NCI-H2081 treated with DMSO at 0.1 percent for 48 hours (cell line): ENCODE measurements at places on chromosomes 4 and X.
A peak's percentile ranks its signal among the peaks of the same experiment; 100 is the strongest.

- DNase-seq = no peak
Observed at GRCh38 chr4:151803246-151803645, 42.4 kb upstream of the GATB start.

- DNase-seq = no peak
Observed at GRCh38 chr4:766152-766515, 59.8 kb downstream of the CPLX1 start.

DNA sequence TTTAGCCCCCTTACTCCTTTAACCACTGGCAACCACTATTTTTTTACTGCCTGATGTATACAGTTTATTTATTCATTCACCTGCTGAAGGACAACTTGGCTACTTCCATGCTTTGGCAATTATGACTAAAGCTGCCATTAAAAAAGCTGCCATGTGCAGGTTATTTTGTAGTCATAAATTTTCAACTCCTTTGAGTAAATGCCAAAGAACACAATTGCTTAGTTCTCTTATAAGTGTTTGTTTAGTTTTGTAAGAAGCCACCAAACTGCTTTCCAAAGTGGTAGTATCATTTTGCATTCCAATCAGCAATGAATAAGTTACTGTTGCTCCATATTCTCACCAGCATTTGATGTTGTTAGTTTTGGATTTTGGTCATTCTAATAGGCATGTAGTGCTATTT lies 1831.8 kb downstream of the PCDH7 start:
- peak; percentile 48 for DNase-seq

DNA sequence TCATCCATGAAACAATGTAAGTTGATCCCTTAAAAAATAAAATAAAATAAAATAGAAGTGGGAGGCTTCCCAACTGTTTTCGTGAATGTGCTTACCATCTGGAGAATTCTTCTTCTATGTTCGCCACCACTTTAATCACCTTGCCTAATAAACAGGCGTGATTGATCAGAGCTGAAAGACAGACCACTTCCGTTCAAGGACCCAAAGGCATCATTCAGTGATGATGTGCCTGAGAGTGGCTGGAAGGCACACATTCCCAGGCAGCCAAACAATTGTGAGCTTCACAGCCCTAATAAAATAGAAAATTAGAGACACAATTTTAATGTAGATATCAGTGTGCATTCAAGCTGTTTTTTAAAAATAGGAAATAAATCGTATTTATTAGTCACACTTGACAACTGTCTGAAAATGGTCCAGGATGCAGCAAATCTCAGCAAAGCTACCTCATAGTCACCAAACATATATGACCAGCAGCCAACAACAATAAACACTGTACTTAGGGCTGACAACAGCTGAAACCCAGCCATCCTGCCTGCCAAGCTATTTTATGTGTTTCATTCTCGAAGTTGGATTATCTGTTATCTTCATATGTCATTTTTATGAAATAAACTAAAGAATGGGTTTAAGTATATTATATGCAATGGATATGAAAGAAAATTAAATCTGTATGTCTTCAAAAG lies 163.2 kb upstream of the FAM9B start:
- DNase-seq = no peak

GRCh38 chr4:110787109-110787508 lies 164.2 kb upstream of the PITX2 start:
- no peak for DNase-seq

- DNase-seq = no peak
Observed at GRCh38 chr4:73711989-73712388, 28.4 kb upstream of the CXCL8 start.

GRCh38 chrX:147803948-147804347 lies 107.8 kb upstream of the FMR1 start:
- DNase-seq = no peak

GRCh38 chr4:87680271-87680670 lies 30.2 kb downstream of the DMP1 start:
- no peak for DNase-seq

- no peak for DNase-seq
Observed at GRCh38 chrX:7050271-7050670, 97.2 kb upstream of the STS start.

DNA sequence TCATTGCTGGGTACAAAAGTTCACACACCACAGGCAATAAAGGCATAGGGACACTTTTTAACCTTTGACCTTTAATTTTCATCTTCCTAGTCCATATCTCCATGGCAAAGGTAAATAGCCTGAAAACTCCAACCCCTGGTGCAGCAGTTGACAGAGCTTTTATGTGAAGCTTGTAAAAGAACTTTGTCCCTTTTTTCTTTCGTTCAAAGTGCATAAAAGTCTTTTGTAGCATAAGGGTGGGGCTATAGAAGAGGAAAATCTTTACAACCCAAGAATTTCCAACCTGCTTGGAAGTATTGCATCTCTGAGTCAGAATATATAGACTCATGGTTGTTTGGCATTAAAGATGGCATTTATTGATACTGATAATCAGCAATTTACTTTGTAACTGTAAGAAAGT lies 20.4 kb downstream of the POF1B start:
- no peak for DNase-seq

GRCh38 chrX:40076750-40077575 lies 20.8 kb downstream of the BCOR start:
- DNase-seq = no peak

DNA sequence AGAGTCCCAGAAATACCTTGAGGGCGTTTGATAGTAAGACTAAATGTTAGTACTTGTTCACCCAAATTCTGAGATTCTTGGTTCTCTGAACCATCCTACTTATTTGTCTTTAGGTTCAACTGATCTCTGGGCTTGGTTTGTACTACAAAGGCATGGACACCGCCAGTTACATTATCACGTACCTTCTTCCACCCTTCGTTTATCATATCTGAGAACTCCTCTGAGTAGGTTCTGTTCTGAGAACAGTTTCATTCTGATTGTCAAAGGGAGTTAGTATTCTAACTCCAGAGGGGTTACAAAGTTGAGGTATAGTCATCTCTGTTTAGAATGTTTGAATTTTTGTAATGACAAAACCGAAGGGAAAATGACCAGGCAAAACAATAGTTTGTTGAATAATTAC lies 19.3 kb downstream of the ZFX start:
- DNase-seq = no peak

GRCh38 chrX:63740382-63740781 lies 44.6 kb downstream of the ARHGEF9 start:
- DNase-seq = no peak

DNA sequence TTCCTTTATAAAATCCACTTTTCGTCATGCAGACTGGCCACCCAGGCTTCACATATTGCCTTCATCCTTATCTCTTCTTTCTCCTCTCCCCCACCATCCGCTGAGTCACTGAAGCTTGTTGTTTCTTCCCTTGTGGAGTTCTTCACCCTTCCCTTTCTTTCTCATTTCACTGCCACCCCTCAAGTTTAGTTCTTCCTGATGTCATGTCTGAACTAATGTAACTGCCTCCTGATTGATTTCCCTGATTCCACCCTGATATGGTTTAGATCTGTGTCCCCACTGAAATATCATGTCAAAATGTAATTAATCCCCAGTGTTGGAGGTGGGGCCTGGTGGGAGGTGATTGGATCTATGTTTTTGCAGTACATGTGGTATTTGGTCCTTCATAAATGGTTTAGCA lies 151.4 kb downstream of the CPEB2 start:
- DNase-seq = no peak

DNA sequence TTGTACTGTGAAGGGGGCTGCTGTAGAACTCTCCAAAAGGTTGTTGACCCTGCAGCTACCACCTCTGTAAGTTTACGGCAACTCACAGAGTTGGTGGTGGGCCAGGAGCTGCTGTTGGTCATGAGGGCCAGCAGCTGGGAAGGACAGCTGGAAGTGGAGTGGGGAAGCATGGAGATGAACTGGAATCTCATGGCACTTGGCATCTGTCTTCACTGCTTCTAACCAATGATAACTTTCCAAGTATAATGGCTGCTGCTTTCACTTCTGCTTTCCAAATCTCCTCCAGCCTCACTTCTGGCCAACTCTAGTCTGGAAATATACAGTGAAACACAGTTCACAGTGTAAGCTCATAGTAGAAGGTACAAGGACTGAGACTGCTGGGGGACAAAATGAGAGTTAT lies 126.5 kb upstream of the INTU start:
- DNase-seq = no peak

GRCh38 chr4:42309361-42310260 lies 87.7 kb upstream of the SHISA3 start:
- no peak for DNase-seq

GRCh38 chr4:145340071-145340675 lies 141.5 kb upstream of the SMAD1 start:
- DNase-seq = no peak

DNA sequence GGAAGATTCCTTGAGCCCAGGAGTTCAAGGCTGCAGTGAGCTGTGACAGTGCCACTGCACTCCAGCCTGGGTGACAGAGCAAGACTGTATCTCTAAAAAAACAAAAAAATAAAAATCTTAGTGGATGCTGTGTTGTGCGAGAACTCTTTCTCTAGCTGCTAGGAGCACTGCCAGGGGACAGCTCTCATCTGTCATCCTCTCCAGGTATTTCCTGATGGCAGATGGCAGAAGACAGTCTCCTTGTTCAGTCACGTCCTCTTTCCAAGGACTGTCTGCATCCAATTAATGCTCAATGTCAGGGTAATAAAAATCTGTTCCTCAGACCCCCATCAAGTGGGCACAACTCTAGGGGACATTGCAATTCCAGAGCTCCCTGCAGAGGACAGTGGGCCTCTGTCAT lies 29.2 kb downstream of the PPM1K start:
- no peak for DNase-seq

- DNase-seq = no peak
Observed at GRCh38 chr4:155948541-155948940, 5.1 kb downstream of the CTSO start.

DNA sequence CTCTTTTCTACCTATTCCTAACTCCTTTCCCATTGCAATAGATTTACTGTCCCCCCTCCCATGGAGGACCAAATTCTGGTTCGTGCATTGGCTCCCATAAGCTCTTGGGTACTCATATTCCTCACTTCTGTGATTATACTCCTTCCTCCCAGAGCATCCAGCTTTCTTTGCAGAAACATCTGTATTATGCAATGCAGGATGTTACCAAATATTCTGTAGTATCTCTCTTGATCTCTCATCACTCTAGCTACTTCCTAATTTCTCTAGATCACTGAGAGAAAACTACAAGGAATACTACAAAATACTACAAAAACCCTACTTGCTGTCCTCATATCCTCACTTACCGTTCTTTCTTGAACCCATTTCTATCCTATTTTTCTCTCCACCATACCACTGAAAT lies 395.9 kb upstream of the HS3ST1 start:
- no peak for DNase-seq

DNA sequence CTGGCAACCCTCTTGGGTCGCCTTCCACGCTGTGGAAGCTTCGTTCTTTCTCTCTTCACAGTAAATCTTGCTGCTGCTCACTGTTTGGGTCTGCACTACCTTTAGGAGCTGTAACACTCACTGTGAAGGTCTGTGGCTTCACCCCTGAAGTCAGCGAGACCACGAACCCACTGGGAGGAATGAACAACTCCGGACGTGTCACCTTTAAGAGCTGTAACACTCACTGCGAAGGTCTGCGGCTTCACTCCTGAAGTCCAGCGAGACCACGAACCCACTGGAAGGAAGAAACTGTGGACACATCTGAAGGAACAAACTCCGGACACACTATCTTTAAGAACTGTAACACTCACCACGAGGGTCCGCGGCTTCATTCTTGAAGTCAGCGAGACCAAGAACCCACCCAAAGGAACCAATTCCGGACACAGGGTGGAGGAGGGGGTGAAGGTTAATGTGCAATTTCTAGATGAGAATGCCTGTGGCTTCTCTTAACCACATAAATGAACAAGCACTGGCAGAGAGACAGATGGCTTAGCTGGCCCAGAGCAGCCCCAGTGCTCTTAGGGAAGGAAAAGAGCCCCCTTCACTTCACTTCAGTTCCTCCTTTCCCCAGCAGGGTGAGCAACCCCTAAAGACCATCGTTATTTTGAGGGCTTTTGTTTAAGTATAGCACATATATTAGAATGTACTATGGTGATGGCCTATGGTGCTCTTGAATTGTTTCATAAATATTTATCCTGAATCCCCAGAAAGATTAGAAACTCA lies 73.0 kb downstream of the LUZP4 start:
- no peak for DNase-seq

DNA sequence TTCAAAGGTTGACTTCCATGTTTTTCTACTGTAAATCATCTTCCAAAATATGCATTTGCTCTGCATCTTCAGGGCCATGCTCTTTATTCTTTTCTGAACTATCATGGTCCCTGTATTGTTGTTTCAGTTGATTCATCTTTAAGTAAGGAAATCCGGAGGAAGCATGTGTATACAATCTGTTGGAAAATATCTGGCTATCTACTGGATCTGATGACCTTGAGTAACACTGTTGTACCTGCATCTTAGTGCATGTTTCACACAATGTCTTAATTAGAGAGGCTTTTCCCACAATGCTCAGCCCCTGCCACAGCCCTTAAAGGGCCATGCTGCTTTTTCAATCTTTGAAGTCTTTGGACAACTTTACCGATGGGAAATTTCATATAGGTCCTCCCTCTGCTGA lies 61.8 kb upstream of the SH3RF1 start:
- DNase-seq = no peak

GRCh38 chr4:156764846-156765245 lies 206.8 kb downstream of the PDGFC start:
- no peak for DNase-seq

- DNase-seq = no peak
Observed at GRCh38 chrX:121301356-121301755, 253.9 kb downstream of the GLUD2 start.

DNA sequence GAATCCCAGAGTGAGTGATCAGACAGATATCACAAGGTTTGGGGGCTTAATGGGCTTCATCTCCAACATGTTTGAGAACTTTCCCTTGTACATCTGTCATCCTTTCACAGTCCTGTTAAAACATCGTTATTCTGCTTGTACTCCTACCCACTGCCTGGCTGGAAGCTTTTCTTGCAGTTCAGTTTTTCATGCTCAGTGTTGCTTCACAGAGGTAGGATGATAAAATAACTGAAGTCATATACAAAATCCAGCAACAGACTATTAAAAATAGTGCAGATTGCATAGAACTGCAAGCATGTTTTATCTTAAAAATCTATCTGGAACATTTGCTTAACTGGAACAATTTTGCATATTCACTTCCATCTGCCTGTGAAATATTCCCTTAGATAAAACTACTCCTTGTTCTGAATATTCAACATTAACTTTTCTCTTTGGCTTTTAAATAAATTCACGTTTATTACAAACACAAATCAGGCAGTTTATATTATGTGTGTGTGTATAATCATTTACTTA lies 579.6 kb upstream of the IGFBP7 start:
- DNase-seq = no peak

- DNase-seq = no peak
Observed at GRCh38 chr4:110751986-110752385, 129.1 kb upstream of the PITX2 start.

DNA sequence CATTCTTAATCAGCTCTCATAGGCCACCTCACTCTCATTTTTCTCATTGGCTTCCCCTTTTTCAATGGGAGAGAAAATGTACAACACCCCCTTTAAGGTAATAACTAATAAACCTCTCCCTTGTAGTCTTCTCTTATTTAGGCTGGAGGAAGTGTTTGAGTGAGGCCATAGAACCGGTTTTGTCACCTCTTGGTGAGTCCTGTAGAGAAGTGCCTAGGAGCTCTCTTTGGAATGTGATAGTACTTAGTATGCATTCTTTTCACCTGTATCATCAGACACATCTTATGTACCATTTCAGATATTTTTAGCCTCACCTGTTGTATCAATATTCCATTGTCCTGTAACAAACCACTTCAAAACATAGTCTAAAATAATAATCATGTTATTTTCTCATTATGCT lies 3.5 kb upstream of the TAB3 start:
- DNase-seq = no peak
